ENCODE measurements at places on chromosomes 3 and 15.

- H3K27me3 ChIP-seq: no peaks in the 10 kb centered on the region
- H3K4me3 ChIP-seq: peak within 1 kb of the TSS; percentile 81
- H3K4me1 ChIP-seq: peaks cover 10% of the 10 kb centered on the region
- peak within 1 kb of the TSS; percentile 73 for H3K27ac ChIP-seq
- no peaks in the 10 kb centered on the region for H3K36me3 ChIP-seq
Observed at GRCh38 chr3:41961751-41962679, at the start of gene ULK4. TSS of gene ULK4 (minus strand) at chr3:41962103. CDS start at chr3:41954759, 7,344 bp downstream.

GRCh38 chr3:164620423-164620822, 457.9 kb downstream of the SI start:
- no peak for DNase-seq
- H3K27me3 ChIP-seq: no peaks in the 10 kb centered on the region

GRCh38 chr15:74843891-74844299, 939 bp upstream of the ULK3 start:
- peaks cover 21% of the 10 kb centered on the region for H3K4me1 ChIP-seq
- H3K27me3 ChIP-seq: no peaks in the 10 kb centered on the region
- peak overlapping the region; percentile 88 for H3K27ac ChIP-seq

GRCh38 chr3:118801899-118802298, 232.7 kb downstream of the IGSF11 start:
- H3K27ac ChIP-seq: no peak overlapping the region
- no peak overlapping the region for H3K4me3 ChIP-seq
- no peaks in the 10 kb centered on the region for H3K27me3 ChIP-seq
- H3K4me1 ChIP-seq: peaks cover 20% of the 10 kb centered on the region

- no peak overlapping the region for H3K4me3 ChIP-seq
- no peaks in the 10 kb centered on the region for H3K36me3 ChIP-seq
- H3K27me3 ChIP-seq: no peaks in the 10 kb centered on the region
- DNase-seq: no peak
- no peak overlapping the region for H3K27ac ChIP-seq
- H3K4me1 ChIP-seq: peaks cover 7% of the 10 kb centered on the region
Observed at GRCh38 chr3:46478341-46478740, 13.6 kb upstream of the LTF start.
